RPMI7951 (cell line): ENCODE measurements at places on chromosomes 6 and 20. TPM values are rescaled to one million over a fixed set of nuclear protein-coding genes. Genes with fewer than 3 reads are reported as not detected.

Gene CDS2
- 26.2 and 29.2 TPM in 2 replicates for total RNA-seq

Gene SLC13A3
- 1.7 and 4.1 TPM in 2 replicates for total RNA-seq

Gene CNKSR3
- total RNA-seq, result 4.3 and 5.3 TPM in 2 replicates

Gene SOX18
- 0.12 and 0.20 TPM in 2 replicates for total RNA-seq

Gene TBXT
- not detected in 2 replicates for total RNA-seq

Gene BLOC1S5
- total RNA-seq, result 16.3 and 18.6 TPM in 2 replicates

Gene ANGPT4
- not detected in 2 replicates for total RNA-seq

Gene ZC2HC1B
- total RNA-seq, result not detected in 2 replicates

Gene SLC35D3
- total RNA-seq, result not detected in 2 replicates

Gene CLVS2
- total RNA-seq, result not detected in 2 replicates

Gene PTCHD4
- total RNA-seq, result not detected in 2 replicates

Gene EYA2
- 0.10 TPM in 1 of 2 replicates, not detected in the other for total RNA-seq

Gene EYA4
- not detected in 2 replicates for total RNA-seq

DNA sequence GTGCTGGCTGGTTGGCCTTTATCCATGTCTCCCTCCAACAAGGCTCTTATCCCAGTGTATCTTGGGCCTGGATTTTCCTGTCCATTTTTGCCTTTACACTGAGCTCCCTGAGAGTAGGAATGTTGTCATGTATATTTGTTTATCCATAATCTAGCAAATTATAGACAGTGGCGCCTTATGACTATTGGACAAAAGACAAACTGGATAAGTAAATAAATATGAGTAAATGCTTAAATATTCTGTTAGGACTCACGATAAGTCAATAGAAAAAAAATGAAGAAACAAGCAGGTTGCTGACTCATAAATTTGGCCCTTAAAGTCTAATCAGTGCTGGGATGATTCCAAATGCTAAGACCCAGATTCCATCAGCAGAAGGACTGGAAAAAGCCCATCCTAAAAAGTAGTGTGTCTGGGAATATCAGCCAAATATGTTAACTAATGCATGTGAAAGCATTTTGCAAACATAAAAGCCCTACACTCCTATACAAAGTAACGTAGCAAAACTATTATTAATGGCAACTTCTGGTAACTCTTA, 55.0 kb upstream of the PCSK2 start:
- no peak for DNase-seq

- DNase-seq, result no peak
Measured at GRCh38 chr6:28433119-28433518, 10.2 kb downstream of the ZSCAN23 start.

DNA sequence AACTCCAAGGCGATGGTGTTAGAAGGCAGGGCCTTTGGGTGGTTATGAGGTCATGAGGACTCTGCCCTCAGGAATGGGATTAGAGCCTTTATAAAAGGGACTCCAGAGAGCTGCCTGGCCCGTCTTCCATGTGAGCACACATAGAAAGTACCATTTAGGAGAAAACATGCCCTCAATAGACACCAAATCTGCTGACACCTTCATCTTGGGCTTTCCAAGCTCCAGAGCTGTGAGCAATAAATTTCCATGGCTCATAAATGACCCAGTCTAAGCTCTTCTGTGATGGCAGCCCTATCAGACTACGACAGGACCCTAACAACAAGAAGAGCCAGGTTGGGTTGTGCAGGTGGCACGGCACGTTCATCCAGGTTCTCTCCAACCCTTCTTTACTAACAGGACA, 189.5 kb downstream of the CDH4 start:
- no peak for DNase-seq

DNA sequence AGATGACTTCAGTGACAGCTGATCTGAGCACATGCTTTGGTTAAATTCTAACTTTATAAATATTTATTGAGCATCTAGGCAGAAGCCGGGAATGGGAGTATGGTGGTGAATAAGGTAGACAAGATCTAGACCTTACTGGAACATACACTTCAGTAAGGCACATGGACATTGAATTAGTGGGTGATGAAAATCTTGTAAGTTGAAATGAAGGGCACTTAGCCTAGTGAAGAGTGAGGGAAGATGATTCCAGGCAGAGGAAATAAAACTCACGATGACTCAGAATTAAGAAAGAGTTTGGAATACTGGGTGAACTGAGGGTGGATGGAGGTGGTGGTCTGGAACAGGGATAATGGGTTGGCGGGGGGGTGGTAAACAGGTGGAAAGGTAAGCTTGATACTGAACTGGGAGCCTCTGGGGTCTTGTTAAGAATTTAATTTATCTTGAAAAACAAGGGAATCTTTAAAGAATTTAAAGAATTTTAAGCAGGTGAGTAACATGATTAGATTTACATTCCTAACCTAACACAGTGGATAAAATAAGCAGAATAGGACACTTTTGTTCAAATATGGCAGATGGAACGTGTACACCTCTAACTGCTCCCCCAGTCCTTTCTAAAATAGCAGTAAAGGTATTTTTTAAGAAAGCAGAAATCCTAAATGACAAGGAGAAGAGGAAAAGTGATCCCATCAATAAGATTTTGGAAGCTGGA, 75.2 kb upstream of the ARHGAP18 start:
- no peak for DNase-seq

GRCh38 chr6:83333500-83333899, 97.4 kb downstream of the ME1 start:
- no peak for DNase-seq

GRCh38 chr6:53065266-53066076, at the start of gene FBXO9:
Gene FBXO9, plus strand, starts transcription at chr6:53065404. Its CDS starts 386 bp downstream, at chr6:53065790.
- peak; percentile 54 for DNase-seq

DNA sequence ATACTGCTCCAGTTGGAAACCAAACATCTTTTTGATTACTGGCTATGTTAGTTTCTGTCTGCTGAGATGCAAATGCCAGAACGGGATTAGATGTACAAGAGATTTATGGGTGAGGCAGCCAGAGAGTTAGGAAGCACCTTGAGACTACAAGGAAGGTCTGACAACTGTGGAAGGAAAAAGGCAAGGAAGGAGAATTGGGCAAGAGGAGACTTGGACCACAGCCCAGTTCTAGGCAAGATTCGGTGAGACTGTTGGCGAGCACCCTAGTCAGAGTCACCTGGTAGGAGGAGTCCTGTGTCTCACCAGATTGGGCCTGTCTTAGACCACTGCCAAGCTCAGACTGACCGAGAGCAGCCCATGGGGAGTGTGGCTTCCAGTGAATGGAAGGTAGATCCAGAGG, 91.8 kb upstream of the F13A1 start:
- DNase-seq, result no peak

DNA sequence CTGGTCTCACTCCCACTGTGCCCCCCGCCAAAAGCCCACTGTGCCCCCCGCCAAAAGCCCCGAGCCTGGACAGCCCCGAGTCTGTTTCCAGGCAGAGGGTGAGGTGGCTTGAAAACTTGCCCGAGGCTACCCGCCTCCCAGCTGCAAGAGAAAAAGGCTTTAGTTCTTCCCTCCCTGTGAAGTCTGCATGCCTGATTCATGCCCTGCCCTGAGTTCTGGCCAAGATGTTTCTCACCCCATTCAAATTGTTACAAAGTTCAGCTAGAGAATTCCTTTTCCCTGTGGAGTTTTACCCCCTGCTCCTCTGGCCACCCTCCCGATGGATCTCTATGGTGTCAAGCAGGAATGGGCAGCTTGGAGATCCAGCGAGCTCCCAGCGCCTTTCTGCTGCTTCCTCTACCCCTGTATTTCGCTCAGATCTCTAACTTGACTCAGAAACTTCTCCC, 298.8 kb upstream of the MAP3K7 start:
- peak; percentile 5 for DNase-seq

DNA sequence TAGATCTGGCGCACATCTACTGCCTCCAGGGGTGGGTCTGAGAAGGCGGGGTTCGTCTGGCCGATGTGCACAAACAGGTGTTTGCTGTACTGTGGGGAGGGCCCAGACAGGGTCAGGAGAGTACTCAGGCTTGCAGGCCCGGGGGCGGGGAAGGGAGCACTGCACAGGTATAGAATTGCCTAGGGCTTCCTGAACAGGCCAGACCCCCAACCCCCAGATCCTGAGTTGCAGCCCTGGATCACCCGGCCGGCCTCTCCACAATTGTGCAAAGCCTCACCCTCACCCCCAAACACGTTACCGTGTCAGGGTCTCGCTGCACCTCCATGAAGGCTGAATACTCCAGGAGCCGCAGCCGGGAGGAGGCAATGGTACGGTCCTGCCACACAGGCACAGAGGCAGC, 7.8 kb downstream of the RPL10A start:
- no peak for DNase-seq

- peak; percentile 28 for DNase-seq
Measured at GRCh38 chr6:159002432-159003155, 2.6 kb upstream of the RSPH3 start.

- DNase-seq, result peak; percentile 42
Measured at GRCh38 chr20:46694484-46694883, 5.2 kb upstream of the TP53RK start.

DNA sequence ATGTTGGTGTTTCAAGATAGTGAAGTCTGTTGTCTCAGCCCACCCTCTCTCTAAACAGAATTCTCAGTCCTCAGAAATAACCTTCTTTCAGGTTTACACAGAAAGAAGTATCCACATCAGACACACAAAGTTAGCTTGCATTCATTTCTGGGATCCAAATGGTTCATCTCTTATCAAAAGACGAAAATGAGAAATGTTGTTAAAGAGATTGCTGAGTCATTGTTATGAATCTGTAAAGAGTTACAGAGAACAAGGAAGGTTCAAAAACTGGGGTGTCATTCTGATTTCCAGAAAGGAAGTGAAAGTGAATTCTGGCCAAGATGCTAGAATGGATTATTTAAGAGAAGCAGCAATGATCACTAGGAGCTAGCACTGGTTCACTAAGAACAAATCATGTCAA, 90.5 kb upstream of the ATXN1 start:
- DNase-seq, result no peak

DNA sequence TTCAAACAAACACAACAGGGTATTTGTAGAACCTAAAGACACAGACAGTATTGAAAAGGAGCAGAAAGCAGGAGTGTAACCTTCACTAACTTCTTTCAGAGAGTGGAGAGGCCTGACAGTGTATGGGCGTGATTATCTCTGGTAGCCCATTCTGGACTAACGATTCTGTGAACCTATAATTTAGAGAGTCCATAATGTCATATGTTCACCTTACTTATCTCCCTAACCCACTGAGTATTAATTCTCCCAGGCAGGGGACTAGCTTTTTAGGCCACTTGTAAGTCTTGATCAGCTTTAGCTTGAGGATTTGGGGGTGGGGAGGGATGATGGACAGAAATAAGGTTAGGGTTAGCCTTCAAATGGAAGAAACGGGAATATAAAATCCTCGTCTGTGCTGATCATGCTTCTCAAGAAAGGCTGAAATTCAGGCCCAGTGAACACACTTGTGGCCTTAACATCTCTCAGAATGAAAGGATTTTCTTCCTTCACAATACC, 2.8 kb upstream of the PARD6B start:
- no peak for DNase-seq

DNA sequence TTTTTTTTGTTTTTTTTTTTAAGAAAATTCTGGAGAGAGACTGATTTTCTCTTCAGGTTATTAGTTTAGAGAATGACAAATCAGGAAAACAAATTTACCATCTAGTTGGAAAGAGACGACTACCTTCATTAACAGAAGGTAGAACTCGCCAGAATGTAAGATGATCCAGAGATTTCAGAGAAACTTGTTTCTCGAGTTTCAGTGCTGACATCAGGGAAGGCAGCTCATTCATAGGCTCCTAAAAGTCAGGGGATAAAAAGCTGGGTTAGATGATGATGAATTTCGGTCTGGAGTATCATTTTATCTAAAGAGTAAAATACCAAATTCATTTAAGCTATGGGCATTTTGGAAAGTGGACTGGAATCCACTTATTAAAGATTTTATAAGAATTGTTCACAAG, 27.9 kb downstream of the ZNF334 start:
- DNase-seq, result no peak

GRCh38 chr20:58884966-58885365, 32.5 kb downstream of the GNAS start:
- no peak for DNase-seq

- peak; percentile 44 for DNase-seq
Measured at GRCh38 chr6:134813146-134813545, 136.8 kb downstream of the ALDH8A1 start.

- DNase-seq, result no peak
Measured at GRCh38 chr6:129138739-129139405, 255.9 kb downstream of the LAMA2 start.

GRCh38 chr6:143149771-143150170, 89.1 kb downstream of the AIG1 start:
- DNase-seq, result peak; percentile 17

- DNase-seq, result no peak
Measured at GRCh38 chr20:43572891-43573290, 14.1 kb downstream of the SGK2 start.

DNA sequence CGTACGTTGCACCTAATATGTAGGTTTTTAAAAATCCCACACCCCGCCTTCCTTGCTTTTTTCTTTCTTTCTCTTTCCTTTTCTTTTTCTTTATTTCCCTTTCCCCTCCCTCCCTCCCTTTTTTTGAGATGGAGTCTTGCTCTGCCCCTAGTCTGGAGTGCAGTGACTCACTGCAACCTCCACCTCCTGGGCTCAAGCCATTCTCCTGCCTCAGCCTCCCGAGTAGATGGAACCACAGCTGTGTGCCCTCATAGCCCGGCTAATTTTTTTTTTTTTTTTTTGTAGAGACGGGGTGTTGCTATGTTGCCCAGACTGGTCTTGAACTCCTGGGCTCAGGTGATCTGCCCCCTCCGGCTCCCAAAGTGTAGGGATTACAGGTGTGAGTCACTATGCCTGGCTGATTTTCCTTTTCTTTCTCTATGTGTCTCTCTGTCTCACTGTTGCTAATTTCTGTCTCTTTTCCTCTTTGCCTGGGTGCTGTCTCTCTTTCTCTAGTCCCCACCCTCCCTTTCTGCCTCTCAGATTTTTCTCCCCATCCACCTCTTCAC, 61.2 kb downstream of the SRC start:
- DNase-seq, result peak; percentile 48

- DNase-seq, result peak; percentile 27
Measured at GRCh38 chr6:167796192-167796981, 30.3 kb upstream of the AFDN start.

GRCh38 chr6:104580452-104580851, 279.3 kb downstream of the HACE1 start:
- DNase-seq, result no peak

GRCh38 chr20:20085812-20086211, 33.5 kb downstream of the CFAP61 start:
- DNase-seq, result no peak

DNA sequence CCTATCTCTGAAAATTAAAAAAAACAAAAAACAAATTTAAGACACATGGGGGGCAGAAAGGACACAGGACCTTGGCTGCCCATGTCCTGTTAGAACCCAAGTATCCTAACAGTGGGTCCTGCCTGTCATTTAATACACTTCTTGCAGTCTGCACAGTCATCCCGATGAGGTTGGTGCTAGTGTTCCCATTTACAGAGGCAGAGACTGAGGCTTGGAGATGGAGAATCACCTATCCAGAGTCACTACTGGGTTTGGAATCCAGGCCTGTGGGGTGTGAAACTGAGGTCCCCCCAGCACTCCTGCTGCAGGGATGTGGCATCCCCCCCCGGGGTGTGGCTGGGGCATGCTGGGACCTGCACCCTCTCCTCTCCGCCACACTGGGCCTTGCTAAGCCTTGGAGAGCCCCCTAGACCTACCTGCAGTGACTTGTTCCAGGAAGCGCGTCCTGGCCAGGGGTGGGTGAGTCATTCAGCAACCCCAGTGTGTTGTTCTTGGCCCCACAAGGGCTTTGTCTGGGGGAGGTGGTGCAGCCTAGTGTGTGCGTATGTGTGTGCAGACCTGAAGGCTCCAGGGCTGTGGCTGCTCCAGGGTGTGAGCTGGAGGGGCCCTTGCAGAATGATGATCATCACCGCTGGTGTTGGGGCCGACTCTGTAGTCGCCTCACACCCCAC, 49.7 kb downstream of the BCAS4 start:
- DNase-seq, result peak; percentile 76
